Astrocyte (in vitro differentiated cells and primary cell): ENCODE measurements at places on chromosomes 12 and 14. TPM values are rescaled to one million over a fixed set of nuclear protein-coding genes. Genes with fewer than 3 reads are reported as not detected.
A peak's percentile ranks its signal among the peaks of the same experiment; 100 is the strongest.

DNA sequence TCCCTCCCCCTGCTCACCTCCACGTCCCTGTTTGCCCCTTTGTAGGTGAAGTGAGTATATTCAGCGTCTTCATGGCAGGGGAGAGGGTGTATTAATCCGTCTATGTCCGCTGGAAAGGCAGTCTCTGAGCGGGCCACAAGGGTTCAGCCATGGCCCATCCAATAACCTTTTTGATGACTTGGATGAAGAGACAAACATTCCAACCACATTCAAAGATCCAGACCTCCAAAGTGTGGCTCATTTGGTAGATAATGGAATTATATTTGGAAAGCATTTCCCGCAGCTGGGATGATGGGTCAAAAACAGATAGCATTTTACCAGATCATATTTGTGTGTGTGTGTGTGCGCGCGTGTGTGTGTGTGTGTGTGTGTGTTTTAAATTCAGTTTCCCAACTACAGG lies 345.9 kb downstream of the DPF3 start:
- no peak overlapping the region for H3K27ac ChIP-seq
- H3K36me3 ChIP-seq, result no peaks in the 10 kb centered on the region
- no peak overlapping the region for H3K4me3 ChIP-seq
- no peaks in the 10 kb centered on the region for H3K27me3 ChIP-seq
- H3K4me1 ChIP-seq, result peaks cover 21% of the 10 kb centered on the region

LPAR5 gene
- 0.73 and 0.89 TPM in 2 replicates for total RNA-seq

BTG1 gene
- total RNA-seq, result 56.5 and 63.7 TPM in 2 replicates

FAM90A1 gene
- not detected in 2 replicates for total RNA-seq

GRCh38 chr12:113424915-113425823 lies 3.0 kb downstream of the SDSL start:
- H3K4me1 ChIP-seq, result peaks cover 10% of the 10 kb centered on the region
- H3K36me3 ChIP-seq, result no peaks in the 10 kb centered on the region
- H3K27ac ChIP-seq, result no peak overlapping the region
- H3K27me3 ChIP-seq, result no peaks in the 10 kb centered on the region

TSPAN11 gene
- 9.5 and 12.4 TPM in 2 replicates for total RNA-seq

DNA sequence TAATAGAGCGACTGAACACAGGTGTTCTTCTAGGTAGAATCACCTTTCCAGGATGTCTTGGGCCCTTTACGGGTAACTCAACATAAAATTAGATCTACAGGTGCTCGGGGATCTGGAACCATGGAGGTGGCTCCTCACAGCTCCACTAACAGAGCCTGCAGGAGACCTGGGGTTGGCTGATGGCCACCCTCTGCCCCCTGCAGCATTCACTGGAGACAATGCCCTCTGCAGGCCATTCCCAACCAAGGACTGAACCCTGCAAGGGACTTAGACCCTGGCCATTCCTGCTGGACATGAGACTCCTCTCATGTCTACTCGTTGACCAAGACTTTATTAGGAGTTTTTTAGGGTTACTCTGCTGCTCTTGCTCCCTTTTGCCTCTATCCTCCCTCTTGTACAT lies 58.5 kb upstream of the PPP4R3A start:
- H3K36me3 ChIP-seq, result no peaks in the 10 kb centered on the region
- no peaks in the 10 kb centered on the region for H3K27me3 ChIP-seq
- H3K27ac ChIP-seq, result no peak overlapping the region
- H3K4me3 ChIP-seq, result no peak overlapping the region

RNASE7 gene
- total RNA-seq, result 0.19 TPM in 1 of 2 replicates, not detected in the other

PPFIA2 gene
- 0.59 and 1.3 TPM in 2 replicates for total RNA-seq

DNA sequence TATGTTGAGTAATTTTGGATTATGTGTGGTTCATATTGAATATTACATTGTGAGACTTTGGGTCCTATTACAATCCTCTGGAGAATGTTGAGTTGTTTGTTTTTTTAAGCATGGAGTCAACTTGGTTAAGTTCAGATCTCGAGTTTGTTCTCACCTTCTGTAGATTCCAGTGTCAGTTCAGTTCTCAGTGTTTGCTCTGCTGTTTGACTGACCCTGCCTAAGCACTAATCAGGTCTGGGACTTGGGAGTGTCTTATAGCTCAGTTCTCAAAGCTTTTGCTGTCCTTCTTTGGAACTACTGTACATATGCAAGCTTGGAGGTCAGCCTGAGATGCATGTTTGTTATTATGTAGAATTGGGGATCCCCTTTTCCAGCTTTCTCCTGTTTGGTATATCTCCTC lies 63.1 kb downstream of the DIP2B start:
- H3K4me1 ChIP-seq, result peaks cover 19% of the 10 kb centered on the region
- no peak overlapping the region for H3K4me3 ChIP-seq
- H3K27me3 ChIP-seq, result no peaks in the 10 kb centered on the region
- H3K36me3 ChIP-seq, result no peaks in the 10 kb centered on the region
- no peak overlapping the region for H3K27ac ChIP-seq
- no peak for DNase-seq

DNA sequence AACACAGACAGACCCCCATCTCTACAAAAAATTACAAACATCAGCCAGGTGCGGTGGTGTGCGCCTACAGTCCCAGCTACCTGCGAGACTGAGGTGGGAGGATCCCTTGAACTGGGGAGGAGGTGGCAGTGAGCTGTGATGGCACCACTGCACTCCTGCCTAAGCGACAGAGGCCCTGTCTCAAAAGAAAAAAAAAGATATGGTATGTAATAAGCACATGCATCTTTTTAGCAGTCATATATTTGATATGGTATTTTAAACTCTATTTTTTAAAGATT lies 7.2 kb downstream of the SLC15A4 start:
- no peak overlapping the region for H3K4me3 ChIP-seq
- H3K36me3 ChIP-seq, result peaks cover 7% of the 10 kb centered on the region
- H3K27ac ChIP-seq, result peak overlapping the region; percentile 90
- DNase-seq, result no peak
- no peaks in the 10 kb centered on the region for H3K27me3 ChIP-seq

LGMN gene
- 232 and 278 TPM in 2 replicates for total RNA-seq

PRH1 gene
- 7.9 and 10.6 TPM in 2 replicates for total RNA-seq

HHIPL1 gene
- total RNA-seq, result 0.86 and 1.1 TPM in 2 replicates

B3GNT4 gene
- 0.54 and 0.62 TPM in 2 replicates for total RNA-seq
